ENCODE measurements at places on chromosomes 12 and 14.

DNA sequence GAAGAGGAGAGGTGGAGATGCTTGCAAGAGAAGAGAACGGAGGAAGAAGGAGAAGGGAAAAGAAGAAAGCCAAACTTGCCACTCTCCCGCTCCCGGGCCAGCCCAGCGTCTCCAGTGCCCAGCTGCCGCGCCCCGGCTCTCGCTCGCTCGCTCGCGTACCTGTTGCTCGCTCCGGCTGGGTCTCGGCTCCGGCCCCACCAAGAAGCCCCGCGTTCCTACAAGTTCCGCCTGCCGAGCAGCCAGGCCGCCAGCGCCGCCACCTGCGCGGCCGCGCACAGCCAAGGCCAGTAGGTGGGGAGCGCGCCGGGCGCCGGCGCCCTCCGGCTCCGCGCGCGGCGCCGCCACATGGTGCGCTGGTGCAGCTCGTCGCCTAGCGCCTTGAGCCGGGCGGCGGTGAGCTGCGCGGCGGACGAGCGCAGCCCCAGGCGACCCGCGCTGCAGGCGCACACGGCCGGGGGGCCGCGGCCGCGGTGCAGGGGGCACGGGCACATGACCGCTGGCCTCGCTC, 370 bp downstream of the HRK start:
- peak; percentile 25 for DNase-seq

DNA sequence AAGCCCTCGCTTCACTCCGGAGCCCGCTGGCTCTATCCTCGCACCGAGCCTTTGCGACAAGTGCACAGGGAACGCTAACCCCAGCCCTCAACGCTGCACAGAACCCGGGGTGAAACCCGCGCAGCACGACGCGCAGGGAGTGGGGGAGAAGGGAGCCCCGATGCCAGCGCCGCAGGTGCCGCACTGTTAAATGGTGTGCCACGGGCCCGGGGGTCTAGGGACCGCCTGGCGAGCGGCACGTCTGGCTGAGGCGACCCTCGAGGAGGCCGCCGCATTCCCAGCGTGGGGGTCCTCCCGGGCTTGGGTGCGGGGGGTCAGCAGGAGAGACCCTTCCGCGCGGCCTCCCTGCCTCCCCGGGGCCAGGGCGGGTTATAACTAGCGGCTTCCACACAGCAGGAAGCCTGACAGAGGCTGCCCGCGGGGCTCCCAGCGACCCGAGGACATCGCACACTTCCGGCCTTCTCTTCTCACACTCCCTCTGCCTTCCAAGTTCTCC, 23.8 kb upstream of the LRTM2 start:
- DNase-seq: no peak

DNA sequence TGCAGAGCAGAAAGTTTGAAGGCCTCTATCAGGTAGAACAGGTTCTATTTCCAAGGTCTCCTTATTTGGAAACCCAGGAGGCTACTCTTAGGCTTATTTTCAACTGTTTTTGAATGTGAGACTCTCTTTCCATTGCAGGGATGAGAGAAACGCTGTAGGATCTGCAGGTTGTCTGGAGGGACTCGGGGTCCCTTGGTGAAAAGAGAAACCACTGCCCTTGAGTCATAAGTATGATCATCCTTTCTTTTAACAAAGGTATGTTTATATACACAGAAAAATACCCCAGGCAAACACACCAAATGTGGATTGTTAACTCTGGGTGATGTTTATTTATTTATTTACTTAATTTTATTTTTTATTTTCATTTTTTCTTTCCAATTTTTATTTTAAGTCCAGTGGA, 57.8 kb upstream of the MAX start:
- no peak for DNase-seq

- DNase-seq: no peak
These were observed 169.2 kb downstream of the TMTC2 start for GRCh38 chr12:82855872-82856271.

DNA sequence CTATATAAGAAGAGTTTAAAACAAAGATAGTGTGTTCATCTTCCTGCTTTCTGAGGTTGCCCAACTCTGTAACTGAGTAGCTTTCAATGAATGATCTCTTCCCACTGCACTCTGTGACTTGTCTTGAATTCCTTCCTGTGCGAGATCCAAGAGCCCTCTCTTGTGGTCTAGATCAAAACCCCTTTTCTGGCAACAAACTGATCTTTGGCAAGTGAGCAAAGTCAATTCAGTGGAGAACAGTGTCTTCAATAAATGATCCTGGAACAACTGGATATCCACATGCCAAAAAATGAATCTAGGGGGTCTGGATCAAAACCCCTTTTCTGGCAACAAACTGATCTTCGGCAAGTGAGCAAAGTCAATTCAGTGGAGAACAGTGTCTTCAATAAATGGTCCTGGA, 8.5 kb downstream of the CFAP54 start:
- DNase-seq: no peak

Data from HCEC 1CT (cell line).